ENCODE measurements at places on chromosomes 2 and 18.

- DNase-seq = no peak
Measured at GRCh38 chr2:212107014-212107413, 431.6 kb downstream of the ERBB4 start.

DNA sequence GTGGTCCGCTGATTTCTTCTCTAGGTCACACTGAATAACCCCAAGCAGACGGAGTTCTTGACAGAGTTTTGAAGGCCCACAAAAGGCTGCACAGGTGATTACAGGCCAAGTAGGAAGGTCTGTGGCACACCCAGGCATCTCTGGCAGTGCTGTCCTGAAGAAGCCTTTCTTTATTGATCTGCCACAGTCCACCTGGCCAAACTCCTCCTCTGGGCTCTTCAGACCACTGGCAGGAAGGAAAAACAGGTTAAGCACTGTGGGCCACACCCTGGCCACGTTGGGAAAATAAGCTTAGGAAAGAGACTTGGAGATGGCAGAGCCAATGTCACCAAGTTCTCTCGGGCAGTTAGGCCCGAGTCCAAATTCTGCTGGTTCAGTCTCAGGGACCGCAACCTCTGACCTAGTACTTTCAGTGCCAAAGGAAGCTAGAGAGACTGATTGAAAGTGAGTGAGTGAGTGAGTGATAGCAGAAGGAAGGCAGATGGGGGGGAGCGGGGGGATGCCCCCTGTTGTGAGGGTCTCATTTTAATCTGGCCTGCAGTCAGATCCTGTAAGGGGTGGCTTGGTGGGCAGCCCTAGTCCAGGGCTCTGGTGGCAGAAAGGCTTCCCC, 102.9 kb downstream of the TGFA start:
- DNase-seq = no peak

- no peak for DNase-seq
Measured at GRCh38 chr2:15832030-15832709, 108.2 kb upstream of the MYCN start.

DNA sequence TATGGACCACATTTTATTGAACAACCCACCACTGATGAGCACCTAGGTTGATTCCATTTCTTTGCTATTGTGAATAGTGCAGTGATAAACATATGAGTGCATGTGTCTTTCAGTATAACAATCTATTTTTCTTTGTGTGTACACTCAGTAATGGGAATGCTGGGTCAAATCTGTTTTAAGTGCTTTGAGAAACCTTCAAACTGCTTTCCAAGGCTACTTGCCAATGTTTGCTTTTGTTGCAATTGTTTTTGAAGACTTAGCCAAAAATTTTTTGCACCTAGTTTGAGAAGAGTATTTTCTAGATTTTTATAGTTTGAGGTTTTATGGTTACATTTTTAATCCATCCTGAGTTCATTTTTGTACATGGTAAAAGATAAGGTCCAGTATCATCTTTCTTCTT, 587.4 kb upstream of the SETBP1 start:
- no peak for DNase-seq

- no peak for DNase-seq
Measured at GRCh38 chr2:70757360-70757759, 10.6 kb downstream of the ADD2 start.

- DNase-seq = peak; percentile 53
Measured at GRCh38 chr2:113240150-113240914, 38.4 kb downstream of the PAX8 start.

GRCh38 chr2:150485114-150485870, 2.2 kb downstream of the RND3 start:
- DNase-seq = no peak

DNA sequence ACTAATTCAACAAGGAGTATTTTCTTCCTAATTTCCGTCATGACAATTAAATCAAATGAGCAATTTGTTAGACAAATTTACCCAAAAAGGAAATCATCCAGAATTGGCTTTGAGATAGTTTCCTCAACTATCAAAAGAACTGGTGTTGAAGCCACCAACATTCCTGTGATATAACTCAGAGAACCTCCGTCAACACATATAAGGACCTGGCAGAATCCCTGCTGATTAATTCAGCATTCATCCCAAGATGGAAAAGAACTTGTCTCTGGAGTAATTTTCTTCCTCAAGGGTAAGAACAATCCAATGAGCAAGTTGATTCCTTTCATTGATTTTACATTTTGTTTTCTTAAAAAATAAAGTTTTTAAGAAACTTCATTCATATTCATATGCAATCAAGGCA, 62.0 kb downstream of the MBD2 start:
- DNase-seq = no peak

- DNase-seq = no peak
Measured at GRCh38 chr2:175353275-175353674, 171.8 kb upstream of the ATP5MC3 start.

DNA sequence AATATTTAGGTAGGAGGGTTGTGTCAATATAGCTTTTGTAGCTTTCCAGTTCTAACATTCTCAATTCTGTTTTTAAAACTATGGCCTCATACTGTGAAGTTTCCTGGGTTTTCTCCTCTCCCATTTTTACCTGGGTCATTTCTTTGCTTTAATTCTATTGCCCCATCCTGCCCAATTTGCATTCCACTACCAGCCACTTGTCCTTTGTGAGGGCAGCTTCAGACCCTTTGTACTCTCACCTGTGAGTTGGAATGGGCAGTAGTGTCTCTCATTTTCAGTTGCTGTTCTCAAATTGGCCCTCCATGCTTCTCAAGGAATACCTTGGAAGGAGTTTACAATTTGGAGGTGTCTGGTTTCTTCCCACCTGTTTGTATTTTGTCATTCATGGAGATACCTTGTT, 108.4 kb downstream of the CAMKMT start:
- DNase-seq = no peak

DNA sequence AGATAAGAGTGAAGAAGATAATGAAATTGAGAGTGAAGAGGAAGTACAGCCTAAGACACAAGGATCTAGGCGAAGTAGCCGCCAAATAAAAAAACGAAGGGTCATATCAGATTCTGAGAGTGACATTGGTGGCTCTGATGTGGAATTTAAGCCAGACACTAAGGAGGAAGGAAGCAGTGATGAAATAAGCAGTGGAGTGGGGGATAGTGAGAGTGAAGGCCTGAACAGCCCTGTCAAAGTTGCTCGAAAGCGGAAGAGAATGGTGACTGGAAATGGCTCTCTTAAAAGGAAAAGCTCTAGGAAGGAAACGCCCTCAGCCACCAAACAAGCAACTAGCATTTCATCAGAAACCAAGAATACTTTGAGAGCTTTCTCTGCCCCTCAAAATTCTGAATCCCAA, 15.7 kb downstream of the MSH6 start:
- DNase-seq = no peak

DNA sequence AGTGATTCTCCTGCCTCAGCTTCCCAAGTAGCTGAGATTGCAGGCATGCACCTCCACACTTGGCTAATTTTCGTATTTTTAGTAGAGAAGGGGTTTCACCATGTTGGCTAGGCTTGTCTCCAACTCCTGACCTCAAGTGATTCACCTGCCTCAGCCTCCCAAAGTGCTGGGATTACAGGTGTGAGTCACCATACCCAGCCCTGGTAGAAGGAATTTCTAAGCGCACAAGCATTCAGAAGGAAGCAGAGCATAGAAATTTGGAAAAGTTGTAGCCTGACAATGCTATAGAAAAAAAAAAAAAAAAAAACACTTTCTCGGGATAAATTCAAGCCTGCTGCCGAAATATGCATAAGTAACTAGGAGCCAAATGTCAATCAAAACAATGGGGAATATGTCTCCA, 249.4 kb downstream of the GRB14 start:
- DNase-seq = no peak

GRCh38 chr18:50268022-50268747, 1.9 kb upstream of the CFAP53 start:
- DNase-seq = no peak

DNA sequence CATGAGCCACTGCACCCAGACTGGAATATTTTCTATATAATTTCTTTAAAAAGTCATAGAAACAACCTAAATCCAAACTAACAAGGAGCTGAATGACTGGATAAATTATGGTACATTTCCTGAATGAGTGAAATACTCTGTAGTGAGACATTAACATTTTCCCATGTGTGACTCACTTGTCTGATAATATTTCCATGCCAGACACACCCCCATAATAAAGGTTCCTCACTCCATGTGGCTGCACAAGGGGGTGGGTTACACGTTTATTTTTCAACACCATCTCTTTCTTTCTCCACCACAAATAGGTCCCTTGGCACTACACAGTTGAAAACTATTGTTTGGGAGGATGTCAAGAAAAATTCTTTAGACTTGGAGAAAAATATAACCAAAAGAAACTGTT, 266.3 kb upstream of the LYPD1 start:
- no peak for DNase-seq

- peak; percentile 7 for DNase-seq
Measured at GRCh38 chr2:10266133-10266620, 36.5 kb upstream of the HPCAL1 start.

DNA sequence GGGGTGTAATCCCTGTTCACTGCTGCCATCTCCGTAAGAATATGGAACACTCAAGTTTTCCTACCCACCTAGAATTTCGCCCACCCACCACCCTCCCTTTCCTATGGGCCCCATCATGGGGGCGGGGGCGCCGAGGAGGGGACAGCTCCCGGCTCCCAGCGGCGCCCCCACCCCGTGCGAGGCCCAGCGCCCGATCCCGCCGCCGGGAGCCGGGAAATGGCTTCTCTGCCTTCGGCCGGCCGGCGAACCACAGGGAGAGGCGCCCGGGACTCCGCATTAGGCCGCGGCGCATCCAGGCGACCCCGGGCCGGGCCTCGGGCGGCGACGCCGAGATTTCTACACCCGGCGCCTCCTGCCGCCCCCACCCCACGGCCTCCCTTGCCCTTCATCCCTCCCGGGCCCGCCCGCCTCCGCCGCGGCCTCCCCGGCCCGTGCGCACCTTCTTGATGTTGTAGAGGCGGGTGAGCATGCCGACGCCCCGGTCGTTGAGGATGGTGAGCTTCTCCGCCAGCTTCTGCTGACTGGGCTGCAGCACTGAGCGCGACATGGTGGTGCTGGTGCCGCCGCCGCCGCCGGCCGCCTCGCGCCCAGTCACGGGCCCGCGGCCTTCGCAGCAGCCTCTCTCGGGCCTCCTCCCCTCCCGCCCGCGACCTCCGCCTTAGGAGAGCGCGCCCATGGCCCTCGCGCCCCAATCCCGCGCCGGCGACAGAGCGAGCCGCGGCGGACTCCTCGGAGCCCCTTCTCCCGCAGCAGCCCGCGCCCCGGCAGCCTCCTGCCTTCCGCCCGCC, 510 bp downstream of the NCKAP1 start:
- peak; percentile 75 for DNase-seq

DNA sequence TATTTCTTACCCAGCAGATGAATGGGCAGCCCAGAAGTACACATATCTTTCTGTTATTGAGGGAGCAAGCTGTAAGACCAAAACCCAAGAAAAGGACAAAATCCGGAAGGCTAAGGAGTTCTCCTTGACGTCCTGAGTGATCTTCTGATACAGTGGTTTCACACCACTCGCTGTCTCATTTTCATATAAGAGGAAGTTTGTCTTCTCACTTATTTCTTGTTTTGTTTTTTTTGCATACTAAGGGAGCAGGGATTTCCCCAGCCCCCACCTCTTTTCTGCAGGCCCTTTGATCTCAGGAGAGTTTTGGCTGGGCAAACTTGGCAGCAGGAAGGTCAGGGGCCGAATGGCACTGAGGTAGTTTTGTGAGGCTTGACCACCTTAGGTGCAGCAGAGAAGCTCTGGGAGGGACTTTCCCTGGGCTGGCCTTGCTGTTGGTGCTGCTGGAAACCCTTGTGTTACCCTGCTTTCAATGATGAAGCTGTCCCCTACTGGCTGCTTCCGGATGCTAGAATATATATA, 13.3 kb downstream of the CHRNA1 start:
- DNase-seq = peak; percentile 19

DNA sequence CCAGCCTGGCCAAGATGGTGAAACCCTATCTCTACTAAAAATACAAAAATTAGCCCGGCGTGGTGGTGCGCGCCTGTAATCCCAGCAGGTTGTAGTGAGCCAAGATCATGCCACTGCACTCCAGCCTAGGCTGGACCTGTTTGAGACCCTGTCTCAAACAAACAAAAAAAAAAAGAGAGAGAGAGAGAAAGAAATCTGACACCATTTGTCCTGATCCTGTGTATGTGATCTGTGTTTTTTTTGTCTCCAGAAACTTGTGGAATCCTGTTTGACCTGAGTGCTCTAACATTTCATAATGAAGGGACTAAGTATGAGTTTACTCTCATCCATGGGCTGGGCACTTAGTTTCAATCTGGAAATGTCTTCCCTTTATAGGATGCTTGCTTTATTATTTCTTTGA, 6.4 kb upstream of the ITPRIPL1 start:
- no peak for DNase-seq

DNA sequence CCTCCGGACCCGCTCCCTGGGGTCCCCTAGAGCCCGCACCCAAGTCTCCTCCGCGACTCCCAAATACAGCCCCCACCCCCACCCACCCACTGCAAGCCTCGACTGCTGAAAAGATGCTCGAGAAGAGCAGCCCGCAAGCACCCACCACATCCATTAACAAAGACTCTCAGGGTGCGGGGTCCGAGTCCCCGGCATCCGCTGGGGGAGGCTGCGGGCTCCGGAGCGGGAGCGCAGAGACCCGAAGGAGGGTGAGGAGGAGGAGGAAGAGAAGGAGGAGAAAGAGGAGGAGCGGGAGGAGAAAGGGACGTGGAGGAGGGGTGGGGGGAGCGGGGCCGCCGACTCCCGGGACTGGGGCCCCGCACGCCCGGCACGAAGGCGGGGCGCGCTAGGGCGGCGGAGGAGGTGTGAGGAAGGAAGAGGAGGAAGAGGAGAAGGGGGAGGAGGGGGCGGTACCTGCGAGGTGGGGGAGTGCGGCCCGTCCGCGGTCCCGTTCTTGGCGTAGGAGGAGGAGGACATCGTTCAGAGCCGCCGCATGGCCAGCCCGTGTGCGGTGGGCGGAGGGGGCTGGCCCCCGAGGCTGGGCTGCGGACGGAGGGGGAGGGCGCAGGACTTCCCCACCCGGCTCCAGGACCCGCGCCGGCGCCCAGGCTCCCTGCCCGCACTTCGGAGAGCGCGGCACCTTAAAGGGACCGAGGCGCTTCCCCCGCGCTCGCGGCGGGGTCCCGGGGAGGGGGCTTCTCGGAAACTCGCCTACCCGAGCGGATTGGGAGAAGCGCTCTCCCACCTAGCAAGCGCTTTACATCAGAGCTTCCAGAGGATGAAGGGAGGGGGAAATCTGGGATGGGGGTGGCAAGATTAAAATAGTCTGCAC, at the start of gene CACNB4:
Gene CACNB4 (minus strand): TSS at position 549 of the 871 bp plus-strand sequence.
- DNase-seq = no peak

DNA sequence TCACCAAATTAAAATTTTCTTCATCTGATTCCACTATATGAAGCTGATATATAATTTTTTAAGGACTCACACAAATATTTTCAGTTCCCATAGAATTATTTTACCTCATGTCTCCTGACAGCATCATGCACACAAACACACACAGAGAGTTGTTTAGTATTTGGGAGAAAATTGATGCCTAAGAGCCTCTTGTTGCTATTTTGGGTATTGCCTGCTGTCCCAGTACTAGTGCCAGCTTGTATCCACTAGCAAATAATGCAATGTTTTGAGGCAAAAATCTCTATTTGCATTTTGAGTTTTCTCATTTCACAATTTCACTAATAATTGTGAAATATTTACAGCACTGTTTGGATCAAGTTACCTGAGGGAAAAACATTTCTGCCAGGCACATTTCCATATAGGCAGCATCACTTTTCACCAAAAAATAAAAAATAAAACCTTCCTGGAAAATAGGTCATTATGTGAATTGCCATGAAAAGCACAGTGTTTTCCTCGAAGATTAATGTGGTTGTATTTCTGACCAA, 328.2 kb downstream of the KCNJ3 start:
- DNase-seq = no peak

Data from OCI-M1 (cell line).